NCI-H510A (cell line): ENCODE measurements at places on chromosomes 1 and 21.

- no peak for DNase-seq
Measured at GRCh38 chr1:54376430-54377039, 29.7 kb downstream of the SSBP3 start.

- DNase-seq, result no peak
Measured at GRCh38 chr1:170150921-170151320, 5.2 kb downstream of the NTMT2 start.

DNA sequence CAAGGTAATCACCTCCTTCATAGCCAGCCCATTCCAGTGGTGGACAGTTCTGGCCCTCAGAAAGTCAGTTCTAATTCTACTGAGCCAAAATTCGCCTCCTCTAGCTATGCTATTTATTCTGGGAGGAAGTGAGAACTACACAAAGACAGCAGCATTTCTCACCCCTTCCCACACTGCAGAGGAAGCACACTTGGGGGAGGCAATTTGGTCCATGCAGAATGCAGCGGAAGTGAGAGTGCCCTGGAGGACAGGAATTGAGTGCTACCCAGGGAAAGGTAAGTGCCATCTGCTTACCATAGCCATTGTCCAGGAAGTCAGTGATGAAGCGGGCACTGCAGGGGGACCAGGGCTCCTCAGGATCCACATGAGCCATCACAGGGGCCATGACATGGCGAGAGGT is 3.7 kb downstream of the ADAMTS4 start:
- no peak for DNase-seq

DNA sequence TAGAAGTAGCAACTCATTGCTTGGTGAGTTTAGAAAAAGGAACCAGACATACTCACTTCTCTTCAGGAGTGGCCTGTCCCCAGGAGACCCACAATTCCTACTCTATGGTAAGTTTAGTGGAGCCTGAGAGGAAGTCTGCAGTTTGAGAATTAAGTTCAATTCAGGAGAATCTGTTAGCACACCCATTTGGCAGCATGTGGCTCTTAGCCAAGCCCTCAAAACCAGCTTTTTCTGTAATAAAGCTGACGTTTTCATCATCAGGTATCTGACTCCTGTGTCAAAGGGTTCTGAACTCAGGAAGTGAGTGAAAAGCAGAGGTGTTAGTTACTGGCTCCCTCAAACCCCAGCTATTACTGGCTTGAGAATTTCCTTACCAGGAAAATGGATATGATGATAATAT is 20.4 kb upstream of the RGS16 start:
- no peak for DNase-seq

- DNase-seq, result no peak
Measured at GRCh38 chr1:245155272-245156040, 671 bp downstream of the KIF26B start.

- no peak for DNase-seq
Measured at GRCh38 chr1:226973371-226973897, 33.3 kb downstream of the COQ8A start.

GRCh38 chr21:40176724-40177123 is 309.5 kb downstream of the PCP4 start:
- DNase-seq, result peak; percentile 71

DNA sequence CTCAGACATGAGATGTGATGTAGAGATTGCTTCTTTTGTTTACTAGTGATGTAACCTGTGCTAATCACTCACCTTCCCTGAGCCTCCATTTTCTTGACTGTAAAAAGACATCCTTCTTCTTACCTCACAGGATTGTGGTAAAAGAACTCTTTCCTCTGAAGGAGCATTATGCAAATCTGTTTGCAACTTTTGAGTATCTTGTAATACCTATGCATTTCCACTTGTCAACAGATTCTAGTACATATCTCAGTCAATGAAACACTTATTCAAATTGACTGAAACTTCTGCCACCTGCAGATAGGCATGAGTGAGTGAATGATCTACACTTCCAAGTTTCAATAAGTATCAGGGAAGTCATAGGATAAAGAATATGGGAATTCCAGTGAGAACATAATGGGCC is 174.7 kb downstream of the HHIPL2 start:
- DNase-seq, result no peak

- DNase-seq, result no peak
Measured at GRCh38 chr1:244362476-244362875, 89.2 kb downstream of the ADSS2 start.

- DNase-seq, result no peak
Measured at GRCh38 chr1:115433483-115433882, 95.4 kb upstream of the NGF start.

DNA sequence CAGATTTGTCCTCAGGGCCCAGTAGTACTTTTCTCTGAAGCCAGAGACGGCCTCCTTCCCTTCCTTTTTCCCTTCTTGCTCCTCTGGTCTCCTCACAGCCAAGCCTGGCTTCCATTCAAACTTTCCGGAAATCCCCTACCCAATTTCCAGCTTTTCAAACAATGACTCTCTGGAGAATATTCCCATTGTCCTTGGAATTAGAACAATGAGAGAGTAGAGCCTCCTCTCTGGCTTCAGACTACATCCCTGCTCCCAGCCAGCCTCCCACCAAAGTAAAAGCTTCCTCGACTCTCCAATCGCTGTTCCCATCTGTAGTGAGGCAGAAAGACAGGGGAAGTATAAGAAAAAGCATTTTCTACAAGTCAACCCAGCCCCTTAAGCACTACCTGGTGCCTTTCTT is 77.7 kb upstream of the SOX13 start:
- no peak for DNase-seq

GRCh38 chr1:214017191-214017982 is 29.6 kb downstream of the PROX1 start:
- no peak for DNase-seq

DNA sequence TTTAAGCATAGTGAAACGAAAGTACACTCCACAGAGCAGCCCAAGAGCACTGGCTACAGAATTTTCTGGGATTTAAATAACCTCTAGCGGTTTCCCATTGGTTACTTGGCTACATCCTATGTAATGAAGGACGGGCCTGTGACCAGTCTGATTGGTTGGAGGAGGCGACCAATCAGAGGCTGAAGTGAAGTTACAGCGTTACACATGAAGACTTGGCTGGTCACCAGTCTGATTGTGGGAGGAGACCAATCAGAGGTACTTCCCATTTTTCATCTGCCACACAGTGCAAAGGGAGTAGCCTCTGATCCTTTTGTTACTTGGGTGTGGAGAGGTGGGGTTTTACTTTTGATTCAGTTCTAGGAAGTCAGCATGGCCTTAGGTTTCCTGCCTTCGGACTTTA is 142.7 kb upstream of the SERTAD4 start:
- DNase-seq, result no peak

DNA sequence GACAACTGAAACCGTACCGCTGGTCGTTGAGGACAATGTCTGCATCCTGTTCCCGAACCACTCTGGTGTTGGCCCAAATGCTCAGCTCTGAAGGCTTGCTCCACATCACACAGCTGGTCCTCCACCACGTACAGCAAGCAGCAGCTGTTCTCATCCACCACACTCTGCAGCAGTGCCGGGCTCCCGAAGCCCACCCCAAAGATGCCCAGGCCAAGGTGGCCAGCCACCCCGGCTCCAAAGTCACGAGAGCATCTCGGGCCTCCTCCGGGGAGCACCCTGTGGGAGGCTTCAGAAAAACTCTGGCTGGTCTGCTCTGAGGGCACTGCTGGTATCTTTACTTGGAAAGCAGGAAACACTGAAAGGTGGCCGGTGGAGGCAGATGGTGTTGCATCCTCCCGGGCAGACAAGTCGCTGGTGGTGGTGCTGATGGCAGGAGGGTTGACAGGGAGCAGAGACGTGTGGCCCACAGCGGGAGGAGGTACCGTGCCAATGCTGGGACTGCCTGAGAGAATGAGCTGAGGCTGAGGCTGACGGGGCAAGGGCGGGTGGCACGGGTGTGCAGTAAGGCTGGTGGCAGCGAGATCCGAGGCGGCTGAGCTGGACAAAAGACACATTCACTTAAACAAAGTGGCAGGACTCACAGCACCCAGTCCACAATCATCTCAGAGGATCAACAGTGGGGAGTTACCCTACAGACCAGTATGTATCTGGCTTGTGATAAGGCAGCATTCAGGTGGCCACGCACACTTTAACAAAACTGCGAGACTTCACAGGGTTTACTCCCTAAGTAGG is 6.5 kb upstream of the CCDC27 start:
- DNase-seq, result no peak

DNA sequence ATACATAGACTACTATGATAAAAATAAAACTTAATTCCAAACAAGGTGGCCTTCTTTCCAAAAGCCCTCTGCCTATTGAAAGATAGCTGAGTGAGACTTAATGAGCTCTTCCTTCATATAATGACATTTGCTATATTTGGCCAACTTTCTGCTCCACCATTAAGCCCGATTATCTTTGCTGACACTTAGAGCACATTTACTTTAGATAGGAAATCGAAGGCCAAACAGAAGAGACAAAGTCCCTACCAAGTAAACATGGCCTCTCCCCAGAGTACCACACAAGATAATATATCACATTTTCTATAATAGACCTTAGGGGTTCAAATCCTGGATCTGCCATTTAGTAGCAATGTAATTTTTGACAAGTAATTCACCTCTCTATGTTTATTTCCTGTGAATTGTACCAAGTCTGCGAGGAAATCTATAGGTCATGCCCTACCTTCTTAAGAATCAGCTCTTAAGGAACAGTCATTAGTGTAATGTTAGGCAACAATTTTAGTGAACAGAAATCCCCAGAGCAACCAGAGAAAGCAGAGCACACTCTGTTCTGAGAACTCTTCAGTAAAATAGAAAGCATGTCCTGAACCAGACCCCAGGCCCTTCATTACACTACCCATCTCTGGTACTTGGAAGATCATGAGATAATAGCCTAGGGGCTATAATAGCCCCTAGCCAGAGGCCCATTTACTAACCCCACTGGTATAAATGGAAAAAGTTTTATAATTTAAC is 17.3 kb upstream of the COA6 start:
- no peak for DNase-seq

DNA sequence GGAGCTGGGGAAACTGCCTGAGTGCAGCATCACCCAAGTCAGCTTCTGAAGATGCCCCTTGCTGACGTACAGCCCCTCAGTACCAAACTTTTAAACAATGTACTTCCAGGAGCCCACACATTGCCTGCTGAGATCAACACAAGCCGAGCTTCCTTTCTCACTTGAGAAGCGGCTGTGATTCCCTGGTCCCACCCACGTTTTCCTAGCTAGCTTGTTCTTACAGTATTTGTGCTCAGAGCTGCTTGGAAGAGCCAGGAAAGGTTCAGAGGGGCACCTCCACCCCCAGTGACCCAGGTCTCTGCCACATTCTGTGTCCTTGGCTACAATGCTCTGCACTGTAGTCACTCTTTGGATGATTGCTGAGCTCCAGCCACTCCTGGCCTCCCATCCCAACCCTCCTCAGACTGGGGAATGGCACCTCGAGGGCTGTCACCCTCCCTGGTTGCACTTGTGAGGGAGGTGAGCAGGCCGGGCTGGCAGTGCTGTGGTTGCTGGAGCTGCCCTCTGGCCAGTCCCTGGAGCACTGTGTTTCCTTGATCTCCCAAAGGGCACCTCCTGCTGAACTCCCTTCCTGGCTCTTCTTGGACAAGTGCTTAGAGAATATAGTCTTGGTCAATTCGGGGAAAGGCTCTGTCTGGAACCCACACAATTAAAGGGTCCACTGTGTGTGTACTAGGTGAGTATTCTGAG is 355.1 kb downstream of the AJAP1 start:
- DNase-seq, result no peak

- no peak for DNase-seq
Measured at GRCh38 chr1:171267391-171267790, 19.1 kb downstream of the FMO1 start.

DNA sequence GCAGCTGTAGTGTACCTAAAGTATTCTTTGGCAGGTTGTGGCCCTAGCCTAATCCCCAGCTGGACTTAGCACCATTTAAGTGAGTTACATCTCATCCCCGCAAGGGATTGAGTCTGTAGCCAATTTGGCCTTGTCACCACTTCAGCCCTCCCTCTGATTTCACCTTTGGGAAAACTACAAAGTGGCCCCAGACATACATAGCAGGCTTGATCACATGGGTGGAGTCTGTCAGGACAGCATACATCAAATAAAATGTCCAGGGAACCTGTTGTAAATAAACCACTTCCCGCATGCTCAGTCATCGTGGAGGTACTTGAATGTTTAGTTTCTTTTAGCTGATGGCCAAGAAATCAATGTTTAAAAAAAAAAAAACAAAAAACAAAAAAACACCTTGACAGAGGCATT is 142.5 kb downstream of the DHRS3 start:
- DNase-seq, result peak; percentile 58

GRCh38 chr1:118254491-118255425 is 69.7 kb upstream of the SPAG17 start:
- DNase-seq, result no peak

- no peak for DNase-seq
Measured at GRCh38 chr1:41673378-41673777, 188.9 kb upstream of the EDN2 start.

DNA sequence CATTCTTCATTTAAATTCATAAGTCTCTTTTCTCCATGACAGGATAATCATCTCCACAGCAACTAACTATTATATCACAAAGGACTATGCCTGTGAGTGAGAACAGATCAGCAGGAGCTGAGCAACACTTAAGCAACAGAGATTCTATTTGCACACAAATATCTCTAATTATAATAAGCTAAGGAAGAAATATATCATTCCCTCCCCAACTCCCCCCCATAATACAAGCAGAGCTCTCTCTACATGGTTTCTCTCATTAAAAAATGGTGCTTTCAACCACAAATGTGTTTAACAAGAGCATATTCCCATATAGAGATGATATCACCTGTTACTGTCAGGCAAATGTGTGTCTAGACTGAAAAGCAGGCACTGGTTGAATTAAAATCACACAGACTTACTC is 34.5 kb upstream of the NIBAN1 start:
- no peak for DNase-seq

- DNase-seq, result no peak
Measured at GRCh38 chr1:909861-910310, 13.8 kb upstream of the SAMD11 start.

DNA sequence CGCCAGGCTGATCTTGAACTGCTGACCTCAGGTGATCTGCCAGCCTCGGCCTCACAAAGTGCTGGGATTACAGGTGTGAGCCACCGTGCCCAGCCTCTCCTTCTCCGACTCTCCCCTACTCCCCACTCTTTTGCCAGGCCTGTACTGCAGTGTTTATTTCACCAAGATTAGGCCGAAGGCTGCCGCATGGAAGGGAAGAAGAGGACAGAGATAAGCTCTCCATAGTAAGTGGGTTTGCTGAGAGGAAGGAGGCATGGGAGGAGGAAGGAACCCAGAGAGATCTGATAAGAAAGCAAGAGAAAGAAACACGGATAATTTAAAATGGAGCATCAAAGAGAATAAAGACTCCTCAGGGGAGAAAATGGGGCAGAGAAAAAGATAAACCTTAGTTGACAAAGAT is 8.7 kb downstream of the PTCH2 start:
- DNase-seq, result no peak

DNA sequence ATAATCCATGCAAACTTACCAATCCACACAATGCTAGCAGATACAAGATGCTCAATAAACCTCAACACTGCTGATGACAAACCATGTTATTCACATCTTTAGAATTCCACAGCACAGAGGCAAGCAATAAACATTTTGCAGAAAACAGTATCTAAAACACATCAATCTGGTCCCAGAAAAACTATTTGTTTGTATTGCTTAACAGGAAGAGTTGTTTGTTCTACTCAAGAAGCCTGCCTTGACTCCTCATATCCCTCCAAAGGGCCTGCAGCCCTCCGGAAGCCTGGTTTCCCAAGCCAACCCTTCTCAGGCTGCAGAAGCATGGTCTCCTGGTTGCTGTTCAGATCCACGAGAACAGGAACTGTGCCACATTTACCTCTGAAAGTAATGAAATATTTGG is 139.7 kb downstream of the RERE start:
- DNase-seq, result no peak
